ENCODE measurements at places on chromosomes 11 and 22. TPM values are rescaled to one million over a fixed set of nuclear protein-coding genes. Genes with fewer than 3 reads are reported as not detected.

MAJIN gene
- not detected for polyA plus RNA-seq

LYVE1 gene
- 55.4 TPM for polyA plus RNA-seq

HBD gene
- not detected for polyA plus RNA-seq

TREH gene
- polyA plus RNA-seq: 0.25 TPM

NXPE1 gene
- not detected for polyA plus RNA-seq

ATG13 gene
- 38.7 TPM for polyA plus RNA-seq

OR5P2 gene
- not detected for polyA plus RNA-seq

SDHD gene
- polyA plus RNA-seq: 91.6 TPM

ABCC8 gene
- polyA plus RNA-seq: 3.5 TPM

EFCAB6 gene
- 0.80 TPM for polyA plus RNA-seq

- no peak for DNase-seq
Observed at GRCh38 chr11:16561150-16561549, 177.3 kb upstream of the C11orf58 start.

DNA sequence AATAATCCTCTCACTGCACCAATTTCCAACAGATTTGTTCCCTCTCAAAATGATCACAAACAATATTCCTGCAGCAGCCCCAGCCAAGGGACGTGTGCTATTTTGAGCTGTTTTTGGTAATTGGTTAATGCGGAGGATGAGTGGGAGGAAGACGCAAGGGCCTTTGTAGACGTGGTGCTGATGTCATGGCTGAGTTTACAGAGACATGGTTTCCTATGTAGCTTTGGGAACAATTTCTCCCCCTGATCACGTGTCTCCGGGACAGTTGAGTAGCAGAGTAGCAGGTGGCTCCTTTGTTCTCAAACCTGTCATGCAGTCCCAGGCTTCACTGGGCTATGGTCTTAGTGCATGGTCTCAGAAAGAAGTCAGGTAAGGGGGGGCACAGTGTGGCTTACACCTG, 183.2 kb upstream of the NECTIN1 start:
- DNase-seq: no peak

- peak; percentile 64 for DNase-seq
Observed at GRCh38 chr11:61472868-61473267, 35.7 kb upstream of the LRRC10B start.

DNA sequence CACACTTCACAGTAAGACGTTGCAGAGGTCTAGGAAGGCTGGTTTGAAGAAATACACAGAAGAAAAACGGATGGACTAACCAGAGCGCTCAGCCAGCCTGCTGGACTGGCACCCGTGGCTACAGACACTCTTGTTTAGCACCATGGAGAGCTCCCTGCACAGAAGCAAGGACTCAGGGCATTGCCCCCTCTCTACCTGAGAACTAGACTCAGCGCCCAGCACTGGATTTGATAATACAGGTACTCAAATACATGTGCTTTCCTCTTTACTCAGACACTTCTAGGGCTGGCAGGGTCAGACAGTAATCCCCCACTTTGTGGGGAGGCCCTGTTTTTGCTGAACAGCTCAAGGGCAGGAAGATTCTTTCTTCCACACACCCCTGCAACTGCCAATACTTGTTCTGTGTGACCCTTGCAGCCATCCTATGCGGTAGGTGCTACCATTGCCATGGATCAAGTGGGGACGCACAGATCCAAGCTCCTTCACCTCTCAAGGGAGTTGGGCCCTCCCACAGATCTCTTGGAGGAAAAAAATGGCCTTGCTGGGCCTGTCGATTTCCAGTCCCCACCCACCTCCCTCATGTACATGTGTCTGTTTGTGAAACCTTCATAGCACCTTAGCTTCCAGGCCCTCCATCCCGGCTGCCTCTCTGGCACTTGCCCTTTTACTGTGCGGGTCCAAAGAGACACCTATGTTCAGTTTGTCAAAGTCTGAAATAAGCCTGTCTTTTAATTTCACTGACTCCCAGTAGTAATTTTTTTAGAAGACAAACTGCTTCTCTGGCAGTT, 5.1 kb upstream of the P2RX6 start:
- peak; percentile 45 for DNase-seq

GRCh38 chr11:3753110-3753509, 44.2 kb downstream of the NUP98 start:
- no peak for DNase-seq

DNA sequence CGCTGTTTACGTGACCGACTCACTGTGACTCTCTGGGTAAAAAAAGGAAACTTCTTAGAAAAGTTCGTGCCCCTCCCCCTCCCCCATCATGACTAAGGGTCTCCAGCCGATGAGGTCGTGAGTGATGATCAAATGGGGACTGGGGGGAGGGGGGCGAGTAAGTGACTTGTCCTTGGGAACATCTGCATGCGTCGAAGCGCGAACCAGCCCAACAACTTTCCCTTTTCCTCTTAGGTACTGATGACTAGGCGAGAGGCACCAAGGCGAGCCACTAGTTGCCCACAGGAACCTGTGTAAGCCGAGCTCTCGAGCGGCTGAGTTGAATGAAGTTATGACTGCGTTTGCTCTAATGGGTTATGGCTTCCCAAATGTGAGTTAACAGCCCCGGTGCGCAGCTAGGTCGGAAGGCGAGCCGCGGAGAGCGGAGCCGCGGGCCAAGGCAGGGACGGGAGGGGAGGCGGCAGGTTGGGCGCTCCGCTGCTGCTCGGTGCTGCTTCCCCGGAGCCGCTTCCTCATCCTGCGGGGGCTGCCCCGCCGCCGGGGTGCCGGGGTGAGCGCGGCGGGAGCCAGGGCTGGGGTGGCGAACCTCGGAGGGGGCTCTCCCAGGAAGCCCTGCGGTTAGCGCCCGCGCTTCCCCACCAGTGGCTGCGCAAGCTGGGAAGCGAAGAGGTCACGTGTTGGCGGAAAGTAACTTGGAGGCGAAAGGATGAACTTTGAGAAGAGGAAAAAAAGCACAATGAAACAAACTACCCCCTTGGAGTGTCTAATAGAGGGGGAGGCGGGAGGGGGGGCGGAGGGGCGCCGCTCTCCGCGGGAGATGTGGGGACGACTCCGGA, 22.1 kb upstream of the BDNF start:
- no peak for DNase-seq

DNA sequence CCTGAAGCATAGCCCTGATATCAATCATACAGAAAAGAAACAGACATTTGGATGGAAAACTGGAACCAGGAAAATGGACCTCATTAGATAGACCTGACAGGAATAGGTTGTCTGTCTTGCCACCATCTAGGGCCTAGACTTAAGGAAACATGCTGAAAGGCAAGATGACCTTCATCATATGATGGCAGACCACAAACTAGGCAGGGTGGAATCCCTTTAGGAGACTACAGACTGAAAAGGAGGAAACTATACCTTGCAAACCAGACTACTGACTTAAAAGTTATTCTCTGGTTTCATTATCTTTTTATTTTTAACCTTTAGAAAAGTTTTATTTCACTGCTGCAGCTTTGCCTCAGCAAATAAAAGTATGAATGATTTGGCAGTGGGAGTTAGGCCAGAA, 20.3 kb downstream of the SBF2 start:
- no peak for DNase-seq

GRCh38 chr11:122812638-122813037, 25.7 kb upstream of the CRTAM start:
- DNase-seq: no peak

- DNase-seq: no peak
Observed at GRCh38 chr11:12674571-12674935, 332 bp downstream of the TEAD1 start.

GRCh38 chr22:41876675-41877074, 38.2 kb downstream of the SHISA8 start:
- no peak for DNase-seq

GRCh38 chr11:118592616-118593367, 14.6 kb upstream of the PHLDB1 start:
- no peak for DNase-seq

GRCh38 chr11:39968071-39968470, 1491.4 kb downstream of the LRRC4C start:
- no peak for DNase-seq

DNA sequence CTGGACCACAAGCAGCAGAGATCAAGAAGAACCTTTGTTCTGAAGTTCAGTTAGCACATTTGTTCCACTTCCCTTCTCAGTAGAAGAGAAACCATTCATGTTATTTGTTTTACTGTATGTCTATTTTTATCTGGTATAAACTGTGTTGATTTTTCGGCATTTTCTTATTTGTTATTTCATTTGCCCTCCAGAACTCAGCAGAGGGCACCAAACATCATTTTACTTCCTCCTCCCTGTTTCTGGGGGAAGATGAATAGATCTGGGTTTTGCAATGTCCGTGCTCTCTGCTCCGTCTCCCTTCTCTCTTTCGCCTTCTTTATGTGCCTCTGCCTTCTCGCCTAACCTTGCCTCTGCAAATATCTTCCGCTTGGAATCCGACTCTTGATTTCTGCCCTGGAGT, 366.9 kb downstream of the NTM start:
- DNase-seq: no peak

- DNase-seq: no peak
Observed at GRCh38 chr22:42439821-42440674, 7.8 kb upstream of the NFAM1 start.

- no peak for DNase-seq
Observed at GRCh38 chr11:11155962-11156815, 196.9 kb downstream of the CSNK2A3 start.

DNA sequence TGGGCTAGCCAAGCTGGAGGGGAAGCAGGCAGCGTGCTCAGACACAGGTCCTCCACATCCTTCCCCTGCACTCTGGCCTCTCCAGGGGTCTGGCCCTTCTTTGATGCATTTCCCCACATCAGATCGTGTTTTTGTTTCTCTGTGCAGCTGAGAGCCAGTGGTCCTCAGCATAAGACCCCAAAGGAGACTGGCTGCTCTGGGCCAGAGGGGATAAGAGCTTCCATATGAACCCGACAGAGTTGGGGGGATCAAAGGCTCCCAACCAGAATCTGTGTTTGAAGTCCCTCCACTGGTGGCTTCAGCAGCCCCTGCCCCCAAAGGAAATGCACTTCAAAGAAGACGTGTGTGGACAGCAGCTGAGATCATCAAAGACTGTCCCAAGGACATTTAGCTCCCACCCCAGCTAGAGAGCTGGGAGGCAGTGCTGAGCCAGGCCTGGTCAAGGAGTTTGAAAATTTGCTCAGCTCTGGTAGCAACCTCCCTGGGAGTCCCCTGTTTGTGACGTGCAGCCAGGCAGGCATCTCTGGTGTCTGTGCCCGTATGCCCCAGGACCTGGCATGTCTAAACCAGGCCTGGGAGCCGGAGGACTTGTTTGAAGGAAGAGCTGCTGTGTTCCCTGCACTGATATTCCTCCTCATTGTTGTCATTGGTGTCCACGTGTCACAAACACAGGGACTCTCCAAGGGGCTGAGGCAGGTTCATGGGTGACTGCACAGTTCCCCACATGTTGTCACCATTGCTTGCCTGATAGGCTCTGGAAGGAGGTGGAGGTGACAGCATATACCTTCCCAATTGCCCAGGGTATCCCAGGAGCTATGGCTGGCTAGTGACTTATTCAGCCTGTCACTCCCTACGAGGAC, 99.0 kb downstream of the AMOTL1 start:
- no peak for DNase-seq

DNA sequence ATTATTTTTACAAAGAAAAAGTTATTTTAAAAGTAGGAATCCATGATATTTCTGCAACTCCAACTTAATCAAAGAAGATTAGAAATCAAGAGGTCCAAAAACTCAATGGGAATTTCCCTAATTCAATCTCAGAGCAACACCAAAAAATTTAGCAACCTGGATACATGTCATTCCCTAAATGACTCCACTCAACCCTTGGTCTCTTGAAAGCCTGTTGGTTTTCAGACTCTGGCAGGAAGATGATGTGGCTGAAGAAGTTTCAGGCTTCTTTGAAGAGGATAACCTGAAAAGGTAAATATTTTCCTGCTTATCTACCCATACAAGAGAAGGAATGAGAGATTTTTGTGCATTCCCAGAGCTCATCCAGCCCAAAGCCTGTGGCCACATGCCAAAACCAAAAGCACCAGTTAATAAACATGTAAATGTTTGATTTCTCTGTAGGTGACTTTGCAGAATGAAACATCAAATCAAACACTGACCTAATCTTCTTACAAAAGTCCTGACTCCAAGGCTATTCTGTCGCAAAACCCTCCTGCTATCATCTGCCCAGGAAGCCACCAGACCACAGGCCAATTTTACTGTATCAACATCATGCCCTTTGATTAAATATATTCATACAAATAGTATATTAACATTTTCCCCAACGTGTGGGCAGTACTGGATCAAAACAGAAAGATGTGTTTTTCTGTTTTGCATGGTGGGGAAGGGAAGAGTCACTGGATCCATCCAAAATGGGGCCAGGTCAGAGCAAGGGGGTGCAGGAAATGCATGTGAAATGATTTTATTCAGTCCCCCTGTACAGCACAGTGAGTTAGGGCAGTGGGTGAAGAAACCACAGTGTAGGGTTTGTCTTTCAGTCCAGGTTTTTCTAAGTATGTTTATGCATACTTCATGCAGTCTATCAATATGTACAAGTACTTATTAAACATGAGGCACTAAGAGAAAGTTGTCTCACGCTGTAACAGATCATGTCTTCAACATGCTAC, 38.8 kb downstream of the SMCO4 start:
- no peak for DNase-seq

DNA sequence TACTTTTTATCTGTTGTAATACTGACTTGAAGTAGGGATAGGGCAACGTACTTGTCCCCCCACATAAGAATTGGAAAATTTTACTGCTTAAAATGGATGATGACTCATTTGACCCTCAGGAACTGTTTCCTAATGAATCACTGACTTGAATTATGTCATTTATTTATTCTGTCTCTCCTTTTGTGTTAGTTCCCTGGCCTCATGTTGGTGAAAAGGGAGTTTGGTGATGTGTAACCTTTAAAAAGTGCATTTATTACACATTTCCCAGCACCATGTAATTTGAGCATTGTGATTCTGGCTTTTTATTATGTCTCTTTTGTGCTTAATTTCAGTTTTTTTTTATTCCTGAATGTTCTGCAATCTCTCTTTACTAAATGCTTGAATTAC, 20.3 kb upstream of the PGM2L1 start:
- no peak for DNase-seq

DNA sequence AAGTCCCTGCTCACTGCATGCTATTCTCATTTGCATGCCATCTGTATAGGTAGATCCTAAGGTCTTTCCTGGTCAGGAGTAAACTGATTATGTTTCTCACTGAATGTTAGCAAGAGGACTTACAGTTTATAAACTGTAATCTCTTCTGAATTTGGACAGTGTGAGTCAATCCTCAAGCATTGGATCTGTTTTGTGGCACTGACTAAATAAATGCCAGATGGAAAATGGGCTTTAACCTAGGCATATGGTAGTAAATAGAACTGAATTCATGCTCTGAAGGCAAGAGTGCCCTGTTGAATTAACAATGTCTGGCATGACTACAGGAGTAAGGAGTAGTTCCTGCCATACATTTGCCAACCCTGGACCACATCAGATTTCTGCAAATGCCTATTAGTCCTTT, 11.4 kb downstream of the FAM181B start:
- no peak for DNase-seq

- DNase-seq: no peak
Observed at GRCh38 chr11:112363527-112363926, 102.9 kb upstream of the PLET1 start.
